ENCODE measurements at places on chromosomes 5 and 9.

- DNase-seq = no peak
These were observed 24.4 kb upstream of the COL5A1 start for GRCh38 chr9:134617246-134617645.

- DNase-seq = peak; percentile 1
These were observed 185.0 kb downstream of the NR2F1-AS1 start for GRCh38 chr5:93395971-93396379.

- no peak for DNase-seq
These were observed 45.6 kb upstream of the STXBP1 start for GRCh38 chr9:127566351-127567001.

DNA sequence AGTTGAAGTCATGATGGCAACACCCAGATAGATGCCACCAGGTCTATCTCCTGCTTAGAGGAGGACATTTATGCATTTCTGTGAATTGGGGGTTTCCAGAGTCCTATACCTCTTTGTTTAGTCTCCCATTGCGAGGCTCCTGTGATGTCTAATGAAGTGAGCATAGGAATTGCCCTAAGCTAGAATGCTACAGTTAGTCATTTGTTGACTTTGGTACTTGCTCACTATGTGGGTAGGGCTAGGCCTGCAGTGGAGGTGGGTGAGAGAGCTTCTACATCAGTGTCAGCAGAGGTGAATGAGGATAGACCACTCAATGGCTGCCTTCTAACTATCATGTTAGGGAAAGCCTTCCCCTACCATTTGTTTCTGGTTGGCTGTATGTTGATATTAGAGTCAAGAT lies 173.3 kb upstream of the POC5 start:
- DNase-seq = no peak

- DNase-seq = no peak
These were observed 14.5 kb upstream of the RAD23B start for GRCh38 chr9:107268560-107268959.

DNA sequence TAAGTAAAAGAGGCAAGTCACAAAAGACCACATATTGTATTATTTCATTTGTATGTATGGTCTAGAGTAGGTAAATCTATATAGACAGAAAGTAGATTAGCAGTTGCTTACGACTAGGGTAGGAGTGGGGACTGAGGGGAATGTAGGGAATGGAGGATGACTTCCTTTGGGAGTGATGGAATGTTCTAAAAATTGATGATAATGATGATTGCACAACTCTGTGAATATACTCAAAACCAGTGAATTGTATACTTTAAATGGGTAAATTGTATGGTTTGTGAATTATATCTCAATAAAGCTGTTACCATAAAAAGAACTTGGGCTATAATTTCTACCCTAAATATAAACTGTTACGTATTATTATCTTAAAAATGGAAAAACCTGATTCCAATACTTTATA lies 35.0 kb downstream of the ADAMTS6 start:
- no peak for DNase-seq

DNA sequence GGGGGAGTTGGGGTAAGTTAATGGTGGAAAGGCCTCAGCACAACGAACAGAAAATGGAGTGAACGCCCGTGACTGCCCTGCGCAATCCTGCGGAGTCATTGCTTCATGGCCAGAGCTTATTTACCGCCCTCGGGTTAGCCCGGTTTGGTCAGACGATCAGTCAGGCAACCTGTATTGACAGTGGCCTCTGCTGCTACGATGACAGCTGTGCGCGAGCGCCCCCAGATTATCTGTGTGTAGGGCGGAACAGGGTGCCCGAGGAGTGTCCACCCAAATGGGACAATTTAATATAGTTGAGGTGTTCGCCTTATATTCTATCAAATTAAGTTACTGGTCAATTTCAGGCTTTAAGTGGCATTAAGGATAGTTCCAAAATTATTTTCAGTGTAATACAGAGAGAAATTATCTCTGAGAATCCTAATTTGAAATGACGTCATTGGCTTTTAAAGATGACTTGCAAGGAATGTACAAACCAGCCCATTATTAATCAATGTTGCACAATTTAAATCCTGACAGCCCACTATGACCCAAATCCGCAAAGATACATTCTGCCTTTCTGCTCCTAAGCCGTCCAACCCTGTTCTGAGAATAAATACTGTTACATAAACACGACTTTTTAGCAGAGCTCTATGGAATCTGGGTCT lies 879 bp upstream of the UBQLN1 start:
- peak; percentile 98 for DNase-seq

DNA sequence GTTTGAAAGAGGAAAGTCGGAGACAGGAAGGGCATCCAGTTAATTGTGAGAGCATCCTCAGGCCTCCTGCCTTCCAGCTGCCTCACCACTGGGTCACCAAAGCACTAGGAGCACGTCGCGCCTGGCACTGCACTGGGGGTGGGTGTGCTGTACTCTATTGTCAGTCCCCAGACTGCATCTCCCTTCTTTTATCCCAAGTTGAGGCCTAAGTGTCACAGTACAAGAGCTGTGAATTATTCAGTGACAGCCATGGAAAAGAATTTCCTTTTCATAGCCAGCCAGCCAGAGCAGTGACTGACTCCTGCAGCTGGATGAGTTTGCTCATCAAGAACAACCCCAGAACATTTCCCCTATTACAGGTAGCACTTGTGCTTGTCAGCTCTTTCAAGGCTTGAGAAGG lies 16.3 kb downstream of the CLTA start:
- DNase-seq = no peak

GRCh38 chr5:91946870-91947269 lies 563.8 kb upstream of the ARRDC3 start:
- no peak for DNase-seq

DNA sequence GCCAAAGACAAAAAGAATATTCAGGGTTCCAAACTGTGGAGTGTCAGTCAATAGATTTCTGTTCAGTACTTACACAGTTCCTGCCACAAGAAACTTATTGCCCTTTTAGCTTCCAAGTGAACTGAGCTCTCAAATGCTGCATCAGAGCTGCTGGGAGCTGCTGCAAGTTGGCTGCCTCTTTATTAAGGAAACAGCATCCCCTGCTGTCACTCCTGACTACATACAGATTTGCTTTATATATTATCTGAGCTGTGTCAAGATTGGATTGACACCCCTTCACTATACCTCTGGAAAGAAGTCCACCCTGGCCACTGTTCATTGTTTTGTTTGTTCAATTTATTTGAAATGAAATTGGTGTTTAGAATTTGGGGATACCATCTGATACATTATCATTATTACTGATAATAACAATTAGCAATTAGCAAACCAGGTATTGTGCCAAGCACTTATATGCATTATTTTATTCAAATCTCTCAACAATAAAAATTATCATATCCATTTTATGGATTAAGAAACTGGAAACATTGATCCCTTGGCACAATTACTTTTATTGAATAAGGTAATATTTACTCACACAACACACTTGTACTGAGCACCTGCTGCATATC lies 16.4 kb upstream of the C5orf58 start:
- DNase-seq = peak; percentile 80

GRCh38 chr5:154206311-154206710 lies 15.8 kb downstream of the GALNT10 start:
- DNase-seq = peak; percentile 6

DNA sequence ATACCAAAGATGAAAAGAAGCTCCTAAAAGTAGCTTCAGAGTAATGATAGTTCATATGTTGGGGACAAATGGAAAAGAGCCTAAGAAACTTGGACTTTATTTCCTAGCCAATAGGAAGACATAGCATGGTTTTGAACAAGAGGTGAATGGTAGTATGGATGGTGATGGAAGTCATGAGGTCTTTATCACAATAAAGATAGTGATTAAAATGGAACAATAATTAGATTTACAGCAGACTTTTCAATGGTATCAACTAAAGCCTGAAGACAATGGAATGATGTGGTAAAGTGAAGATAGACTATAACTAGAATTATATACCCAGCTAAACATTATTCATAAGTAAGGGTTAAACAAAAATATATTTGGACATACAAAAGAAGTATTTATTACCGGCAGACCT lies 131.2 kb downstream of the RAB3C start:
- DNase-seq = no peak

DNA sequence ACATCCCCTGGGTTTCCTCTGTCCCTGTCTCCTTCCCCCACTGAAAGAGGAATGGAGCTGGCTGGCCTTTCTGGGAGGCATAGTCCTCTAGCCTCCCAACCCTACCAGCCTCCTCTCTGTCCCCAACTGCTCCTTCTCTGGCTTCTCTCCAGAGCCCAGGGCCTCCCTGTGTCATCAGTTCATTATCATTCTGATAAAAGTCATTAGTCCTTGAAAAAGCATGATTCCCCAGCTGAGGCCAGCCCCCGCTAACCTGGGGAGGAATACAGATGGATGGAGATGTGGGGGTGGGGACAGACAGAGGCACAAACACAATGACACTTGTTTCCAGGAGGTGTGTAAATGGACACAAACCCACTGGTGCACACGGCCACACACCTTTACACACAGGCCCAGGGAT lies 73.6 kb upstream of the HSPA9 start:
- no peak for DNase-seq

- no peak for DNase-seq
These were observed 74.8 kb downstream of the ICE1 start for GRCh38 chr5:5497152-5497788.

GRCh38 chr9:124758061-124758460 lies 13.1 kb downstream of the NR6A1 start:
- peak; percentile 78 for DNase-seq

DNA sequence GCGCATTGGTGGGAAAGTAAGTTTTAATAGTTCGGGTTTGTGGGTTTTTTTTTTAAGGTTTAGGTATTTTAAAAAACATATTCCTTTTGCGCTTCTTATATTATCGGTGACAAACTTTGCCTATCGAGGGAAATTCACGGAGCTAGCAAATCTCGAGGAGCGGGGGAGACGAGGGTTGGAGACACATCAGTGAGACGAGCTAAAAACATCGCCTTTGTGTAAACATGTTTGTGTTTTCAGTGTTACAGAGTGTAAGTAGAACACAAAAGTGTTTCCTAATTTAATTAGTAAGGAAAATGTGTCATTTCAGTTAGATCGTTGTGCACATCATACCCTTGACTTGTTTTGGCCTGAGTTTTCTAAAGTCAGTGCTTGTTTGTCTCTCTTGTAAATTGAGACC lies 945 bp downstream of the BTF3 start:
- no peak for DNase-seq

DNA sequence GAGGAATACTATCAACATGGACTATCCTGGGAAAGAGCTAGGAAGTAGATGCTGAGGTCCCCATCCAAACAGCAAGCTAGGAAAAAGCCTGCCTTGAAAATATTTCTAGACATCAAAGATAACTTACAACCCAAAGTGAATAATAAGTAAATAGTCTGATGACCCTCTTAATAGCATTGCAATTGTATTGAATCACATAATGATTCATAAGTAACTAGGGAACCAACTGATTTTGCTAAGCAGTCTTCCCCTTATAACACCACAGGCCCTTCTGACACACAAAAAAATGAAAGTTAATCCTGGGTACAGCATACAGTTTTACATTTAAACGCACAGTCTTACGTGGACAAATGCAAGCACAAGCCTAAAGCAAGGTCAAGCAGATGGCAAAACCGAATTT lies 199.3 kb downstream of the RFK start:
- no peak for DNase-seq

GRCh38 chr5:127143722-127144121 lies 70.4 kb upstream of the C5orf63 start:
- DNase-seq = no peak

GRCh38 chr5:15073453-15073852 lies 201.9 kb upstream of the ANKH start:
- DNase-seq = no peak

DNA sequence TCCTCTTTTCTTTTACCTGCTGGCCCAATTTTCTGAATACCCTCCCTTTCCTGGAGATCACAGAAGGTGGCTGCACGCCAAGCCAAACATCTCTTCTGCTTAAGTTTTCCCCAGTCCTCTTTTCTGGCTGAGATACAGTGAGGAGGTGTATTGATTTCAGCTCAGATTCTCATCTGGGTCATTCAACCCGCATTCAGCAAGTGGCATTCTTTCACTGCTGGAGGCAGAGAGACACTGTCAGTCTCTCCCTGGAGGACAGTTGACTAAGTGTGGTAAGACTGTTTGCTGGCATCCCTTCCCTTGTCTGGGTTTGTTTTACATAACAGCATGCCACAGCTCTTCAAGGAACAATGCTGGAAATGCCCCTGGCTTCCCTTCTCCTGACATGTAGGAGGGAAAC lies 60.5 kb downstream of the GABRG2 start:
- no peak for DNase-seq

DNA sequence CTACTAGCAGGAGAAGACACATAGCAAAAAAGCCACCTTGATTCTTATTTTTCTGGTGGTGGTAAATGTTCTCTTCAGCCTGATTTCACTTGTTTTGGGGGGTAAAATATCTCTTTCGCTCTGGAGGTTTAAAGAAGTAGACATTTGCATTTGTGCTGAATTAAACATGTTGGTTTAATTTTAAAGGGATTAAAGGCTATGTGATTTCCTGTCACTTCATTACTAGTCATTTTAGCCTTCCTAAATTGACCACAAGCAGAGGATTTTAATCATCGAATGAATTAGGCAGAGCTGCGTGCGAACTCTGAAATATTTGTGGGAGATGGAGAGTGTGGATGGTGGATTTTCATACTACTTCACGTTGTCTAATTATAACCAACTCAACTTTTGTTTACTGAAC lies 4.8 kb downstream of the RASGRF2 start:
- no peak for DNase-seq

DNA sequence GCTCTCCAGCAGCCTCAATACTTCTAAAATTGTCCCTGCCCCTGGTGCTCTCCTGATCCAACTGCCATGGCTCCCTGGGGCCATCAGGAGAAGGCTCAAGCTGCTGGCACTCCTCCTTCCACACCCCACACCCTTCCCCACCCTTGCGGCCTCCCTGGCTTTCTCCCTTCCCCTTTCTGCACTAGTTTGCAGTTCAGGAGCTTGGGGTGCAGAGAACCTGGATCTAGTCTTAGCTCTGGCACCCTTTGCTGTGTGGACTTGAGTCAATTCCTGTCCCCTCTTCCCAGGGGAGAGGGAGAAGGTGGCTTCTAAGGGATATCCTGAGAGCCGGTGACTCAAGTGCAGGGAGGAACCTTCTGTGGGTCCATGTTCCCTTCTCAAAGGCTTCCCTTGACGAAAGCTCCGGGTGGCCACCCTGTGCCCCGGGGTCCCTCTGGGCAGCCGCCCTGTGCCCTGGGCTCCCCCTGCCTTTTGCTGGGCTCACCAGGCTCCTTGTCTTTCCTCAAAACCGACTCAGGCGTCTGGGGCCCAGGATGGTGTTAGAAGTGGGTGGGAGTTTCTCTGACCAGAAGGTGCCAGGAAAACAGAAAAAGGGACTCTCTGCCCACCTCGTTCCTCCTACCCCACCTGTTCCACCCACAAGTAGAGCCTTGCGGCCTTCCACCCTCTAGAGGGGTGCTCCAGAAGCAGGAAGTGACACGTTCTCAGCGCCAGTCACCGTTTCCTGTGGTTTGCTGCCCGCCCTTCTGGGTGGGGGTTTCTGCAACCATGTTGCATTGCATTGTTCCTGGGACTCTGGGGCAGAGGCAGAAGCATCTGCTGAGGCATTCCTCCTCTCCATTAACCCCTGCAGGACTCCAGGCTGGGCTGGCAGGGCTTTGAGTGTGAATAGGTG lies 15.0 kb downstream of the GLIPR2 start:
- DNase-seq = peak; percentile 93
